C1 segment of cervical spinal cord (tissue), 14 donors: ENCODE measurements at places on chromosomes 7 and 10.
A peak's percentile ranks its signal among the peaks of the same experiment; 100 is the strongest.

DNA sequence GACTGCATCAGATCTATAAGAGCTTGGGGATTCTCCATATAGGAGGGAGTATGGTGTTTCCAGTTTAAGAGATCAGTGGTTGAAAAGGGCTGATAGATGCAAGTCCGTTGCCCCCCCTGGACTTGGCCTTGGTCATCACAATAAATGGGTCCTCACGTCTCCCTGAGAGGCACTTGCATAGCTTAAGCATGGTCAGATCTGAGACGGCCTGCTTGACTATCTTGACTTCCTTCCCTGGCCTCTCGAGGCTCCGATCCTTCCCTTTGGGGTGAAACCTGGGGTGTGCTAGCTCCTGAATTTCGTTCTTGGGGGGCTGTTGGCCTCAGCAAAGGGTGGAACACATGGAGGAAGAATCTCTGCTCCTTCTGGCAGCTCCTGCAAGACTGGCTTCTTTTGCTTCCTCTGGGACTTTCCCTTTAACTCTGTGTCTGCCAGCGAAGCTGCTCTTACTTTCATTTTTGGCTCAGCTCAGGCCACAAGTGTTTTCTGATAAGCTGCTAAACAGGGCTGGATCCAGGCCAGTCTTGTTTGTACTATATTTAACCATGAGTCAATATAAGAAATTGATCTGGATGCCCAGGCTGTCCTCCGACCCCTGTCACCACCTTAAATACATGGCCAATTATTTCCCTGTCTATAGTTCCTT, 11.2 kb upstream of the ZNF485 start:
- no peak for DNase-seq

- no peak for DNase-seq
Observed at GRCh38 chr10:62071846-62072281, 170.4 kb downstream of the ARID5B start.

GRCh38 chr7:157972914-157973313, 614.7 kb downstream of the PTPRN2 start:
- DNase-seq = no peak

DNA sequence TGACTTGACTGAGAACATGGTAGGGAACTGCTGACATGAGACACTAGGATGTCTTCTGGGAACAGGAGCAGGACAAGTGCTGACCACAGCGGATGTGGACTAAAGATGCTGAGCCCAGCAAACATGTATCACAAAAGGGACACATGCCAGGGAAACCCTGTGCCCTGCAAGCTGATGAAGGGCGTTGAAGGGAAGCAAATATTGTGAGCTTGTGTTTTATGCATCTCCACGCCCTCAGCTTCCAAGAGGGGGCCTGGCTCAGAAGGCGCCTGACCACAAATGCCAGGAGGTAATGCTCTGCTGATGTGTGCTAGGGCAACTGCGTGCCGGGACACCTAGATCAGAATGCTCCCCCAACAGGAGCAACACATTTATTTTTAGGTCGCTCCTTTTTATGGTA, 207.3 kb downstream of the CXCL12 start:
- no peak for DNase-seq

GRCh38 chr7:134327896-134328295, 11.2 kb upstream of the SLC35B4 start:
- no peak for DNase-seq

DNA sequence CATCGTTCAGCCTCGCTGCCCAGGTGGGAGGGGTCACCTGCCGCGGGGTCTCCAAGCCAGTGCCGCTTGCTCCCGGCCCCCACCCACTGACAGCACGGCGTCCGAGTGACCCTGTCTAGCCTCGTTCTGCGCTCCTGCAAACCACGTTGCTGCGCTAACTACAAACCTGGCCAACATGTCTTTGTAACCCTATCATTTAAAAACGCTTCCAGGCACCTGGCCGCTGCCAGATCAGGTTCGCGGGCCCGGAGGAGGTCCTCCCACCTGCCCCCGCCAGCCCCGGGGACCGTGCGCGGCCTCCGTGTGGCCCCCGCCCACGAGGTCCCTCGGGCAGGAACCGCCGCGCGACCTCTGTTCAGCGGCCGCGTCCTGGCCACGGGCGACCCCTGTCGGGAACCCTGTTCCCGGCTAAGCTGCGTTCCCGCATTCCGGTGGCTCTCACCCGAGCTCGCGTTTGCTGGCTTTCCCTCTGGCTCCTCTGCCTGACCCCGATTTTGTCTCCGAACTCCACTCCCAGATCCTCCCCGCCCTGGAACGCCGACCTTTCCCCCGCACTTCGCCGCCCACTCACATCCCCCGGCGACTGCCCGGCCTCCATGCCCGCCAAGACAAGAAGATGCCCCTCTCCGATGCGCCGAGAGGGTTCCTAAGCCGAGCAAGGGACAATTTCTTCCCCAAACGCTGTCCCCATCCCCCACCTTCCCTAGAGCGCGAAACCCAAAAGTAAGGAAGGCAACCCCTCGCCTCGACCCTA, 2.4 kb downstream of the SFMBT2 start:
- peak; percentile 81 for DNase-seq

DNA sequence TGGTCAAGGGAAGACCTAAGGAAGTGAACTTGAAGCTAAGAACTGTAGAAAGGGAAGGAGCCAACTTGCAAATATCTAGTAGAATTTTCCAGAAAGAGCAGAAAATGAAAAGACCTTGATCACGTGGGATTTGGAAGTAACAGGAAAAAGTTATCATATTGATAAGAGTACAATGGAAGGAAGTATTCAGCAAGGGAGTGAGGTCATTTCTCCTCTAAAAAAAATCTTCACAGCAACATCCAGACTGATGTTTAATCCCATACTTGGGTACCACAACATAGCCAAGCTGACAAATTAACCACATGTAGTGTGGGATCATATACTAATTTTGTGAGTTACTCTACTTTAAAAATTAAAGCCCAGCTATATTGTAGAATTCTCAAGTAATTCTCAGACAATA, 207.0 kb upstream of the CXCL12 start:
- DNase-seq = no peak

- no peak for DNase-seq
Observed at GRCh38 chr7:88456490-88456889, 149.8 kb upstream of the STEAP4 start.

- DNase-seq = no peak
Observed at GRCh38 chr7:4787541-4787940, 12.1 kb downstream of the AP5Z1 start.

DNA sequence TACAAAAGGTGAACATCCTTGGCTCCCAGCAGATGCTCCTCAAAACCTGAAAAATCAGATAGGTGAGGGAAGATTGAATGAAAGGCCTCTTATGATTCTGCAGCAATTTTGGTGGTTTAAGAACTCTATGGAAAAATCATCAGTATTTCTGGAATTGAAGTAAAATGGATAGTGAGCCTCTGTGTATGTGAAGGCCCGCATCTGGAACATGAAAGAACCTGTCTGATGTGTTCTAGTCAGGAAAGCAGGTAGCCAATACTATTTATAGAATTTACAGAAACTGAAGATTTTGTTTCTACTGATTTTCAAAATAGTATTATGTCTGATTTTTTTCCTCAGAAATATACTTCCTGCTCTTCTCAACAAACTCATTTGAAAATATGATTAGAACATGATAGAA, 37.3 kb downstream of the EGFR start:
- DNase-seq = no peak

GRCh38 chr7:130719541-130719940, 14.5 kb downstream of the KLF14 start:
- DNase-seq = no peak

GRCh38 chr7:1679326-1679965, 9.4 kb downstream of the ELFN1 start:
- no peak for DNase-seq

DNA sequence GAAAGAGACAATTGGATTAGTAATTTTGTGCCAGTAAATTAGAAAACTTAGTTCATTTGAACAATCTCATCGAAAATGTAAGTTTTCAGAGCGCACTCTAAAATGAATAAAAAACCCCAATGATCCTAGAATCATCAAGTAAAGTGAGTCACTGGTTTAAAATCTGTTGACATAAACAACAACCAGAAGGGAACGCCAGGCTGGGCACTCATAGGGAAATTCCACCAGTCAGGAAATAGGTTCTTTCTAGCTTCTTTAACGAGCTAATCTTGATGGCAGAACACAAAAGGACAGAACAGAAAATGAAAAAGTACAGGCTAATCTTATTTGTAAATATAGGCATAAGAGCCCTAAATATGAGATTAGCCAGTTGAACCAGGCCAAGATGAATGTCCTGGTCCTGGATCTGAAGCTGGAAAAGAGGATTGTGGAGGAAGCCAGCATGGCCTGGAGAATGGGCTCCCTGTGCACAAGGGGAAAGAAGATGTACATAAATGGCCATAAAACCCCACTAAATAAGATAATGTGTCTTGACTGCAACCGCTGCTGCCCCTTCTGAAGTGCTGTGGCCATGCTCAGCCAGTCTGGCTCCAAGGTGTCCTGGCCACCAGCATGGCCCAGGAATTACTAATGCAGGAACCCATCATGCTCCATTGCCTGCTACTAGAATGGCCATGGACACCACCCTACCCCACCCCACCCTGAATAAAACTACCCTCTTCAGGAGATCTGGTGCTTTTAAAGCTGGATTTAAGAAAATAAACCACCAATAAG, 114.0 kb downstream of the WDFY4 start:
- no peak for DNase-seq

- no peak for DNase-seq
Observed at GRCh38 chr10:9254353-9254752, 1199.9 kb downstream of the GATA3 start.

- DNase-seq = no peak
Observed at GRCh38 chr10:117460846-117461765, 81.4 kb upstream of the EMX2 start.

DNA sequence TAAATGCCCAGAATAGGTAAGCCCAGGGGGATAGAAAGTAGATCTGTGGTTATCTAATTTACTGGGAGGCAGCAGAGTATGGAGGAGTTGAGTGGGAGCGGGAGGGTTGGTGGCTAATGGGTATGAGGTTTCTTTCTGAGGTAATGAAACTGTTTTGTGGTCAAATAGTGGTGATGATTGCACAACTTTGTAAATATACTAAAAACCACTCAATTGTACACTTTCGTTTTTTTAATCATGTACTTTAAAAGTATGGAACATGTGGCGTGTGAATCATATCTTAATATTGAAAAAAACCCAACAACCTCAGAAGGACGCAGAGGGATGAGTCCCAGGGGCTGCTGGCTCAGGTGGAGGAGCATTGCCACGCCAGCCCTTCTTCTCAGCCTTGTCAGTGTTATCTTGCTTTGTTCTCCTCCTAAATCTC, 118.1 kb downstream of the WDR11 start:
- DNase-seq = no peak

DNA sequence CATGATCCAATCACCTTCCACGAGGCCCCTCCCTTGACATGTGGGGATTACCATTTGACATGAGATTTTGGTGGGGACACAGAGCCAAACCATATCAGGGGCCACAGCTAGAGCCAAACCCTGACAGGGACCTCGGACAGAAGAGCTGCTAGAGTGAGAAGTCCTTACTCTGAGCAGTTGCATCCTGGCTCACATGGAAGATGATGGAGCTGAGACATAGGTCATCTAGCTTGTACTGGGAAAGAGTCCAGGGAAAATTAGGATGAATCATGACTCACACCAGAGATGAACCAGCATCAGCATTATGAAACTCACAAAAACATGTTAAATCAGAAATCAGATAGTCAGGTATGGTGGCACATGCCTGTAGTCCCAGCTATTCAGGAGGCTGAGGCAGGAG, 12.8 kb upstream of the FMC1 start:
- DNase-seq = no peak

DNA sequence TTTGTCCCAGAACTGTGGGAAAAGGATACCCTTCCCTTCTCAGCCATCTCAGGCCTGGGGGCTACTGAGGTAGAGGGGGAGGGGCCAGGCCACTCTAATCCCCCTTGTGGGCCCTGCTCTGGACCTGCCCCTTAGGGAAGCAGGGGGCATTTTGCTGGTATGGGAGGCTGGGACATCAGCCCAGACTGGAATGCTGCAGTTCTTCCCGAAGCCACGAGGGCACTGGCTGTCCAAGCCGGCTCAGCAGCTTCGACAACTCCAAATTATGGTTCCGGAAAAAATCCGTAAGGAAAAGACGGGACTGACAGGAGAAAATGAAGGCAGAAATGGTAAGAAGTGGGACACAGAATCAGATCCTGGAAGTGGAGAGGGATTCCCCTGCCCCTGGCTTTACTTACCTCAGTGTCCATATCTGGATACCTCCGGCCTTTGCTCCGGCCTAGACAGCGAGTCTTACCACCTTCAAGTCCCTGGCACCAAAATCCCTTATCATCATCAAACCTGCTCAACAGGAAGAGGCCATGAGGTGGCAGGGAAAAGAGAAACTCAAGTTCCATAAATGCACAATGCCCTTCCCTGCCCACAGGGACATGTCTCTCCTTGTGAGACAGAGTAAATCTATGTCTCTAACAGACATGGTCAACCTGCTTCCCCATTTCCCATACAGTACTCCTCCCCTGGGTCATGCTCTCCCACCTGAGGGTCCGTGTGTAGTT, 9.0 kb downstream of the NDST2 start:
- DNase-seq = no peak
